ENCODE measurements at places on chromosomes 11 and 22.

DNA sequence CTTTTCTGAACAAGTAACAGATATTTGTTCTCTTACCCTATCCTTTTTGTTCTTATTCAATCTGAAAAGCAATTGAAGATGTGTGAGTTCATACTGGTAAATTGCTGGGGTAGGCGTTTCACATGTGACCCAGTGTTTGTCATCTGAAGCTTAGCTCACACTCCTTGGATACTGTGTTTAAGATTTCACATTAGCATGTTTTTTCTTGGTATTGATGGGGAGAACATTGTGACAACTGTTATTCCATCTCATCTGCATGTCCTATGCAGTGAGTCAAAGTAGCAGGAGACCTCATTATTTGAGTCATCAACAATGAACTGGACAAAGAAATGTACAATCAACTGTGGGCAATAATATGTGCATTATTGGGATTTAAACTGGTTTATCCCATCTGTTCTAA is 691.6 kb upstream of the ANO5 start:
- DNase-seq: no peak

GRCh38 chr11:123408619-123409455 is 21.2 kb upstream of the GRAMD1B start:
- DNase-seq: no peak

- DNase-seq: no peak
These were observed 782 bp downstream of the TMEM109 start for GRCh38 chr11:60914633-60915247.

DNA sequence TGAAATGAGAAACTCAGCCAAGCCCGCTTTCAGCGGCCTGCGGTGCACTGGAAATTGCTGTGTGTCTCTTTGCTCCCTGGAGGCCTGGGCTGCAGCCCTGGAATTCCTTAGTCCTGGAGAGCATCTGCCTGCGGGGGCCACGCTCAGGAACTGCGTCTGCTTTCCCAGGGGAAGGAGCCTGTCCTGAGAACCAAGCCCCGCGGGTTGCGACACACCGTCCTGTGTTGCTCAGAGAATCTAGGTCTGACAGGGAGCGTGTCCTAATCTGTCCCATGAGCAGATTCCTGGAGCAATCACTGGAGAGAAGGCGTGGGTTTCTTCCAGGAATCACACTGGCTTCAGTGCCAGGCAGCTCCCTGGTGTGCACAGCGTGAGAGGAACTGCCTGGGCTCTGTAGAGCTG is 708.1 kb downstream of the BRD1 start:
- no peak for DNase-seq

DNA sequence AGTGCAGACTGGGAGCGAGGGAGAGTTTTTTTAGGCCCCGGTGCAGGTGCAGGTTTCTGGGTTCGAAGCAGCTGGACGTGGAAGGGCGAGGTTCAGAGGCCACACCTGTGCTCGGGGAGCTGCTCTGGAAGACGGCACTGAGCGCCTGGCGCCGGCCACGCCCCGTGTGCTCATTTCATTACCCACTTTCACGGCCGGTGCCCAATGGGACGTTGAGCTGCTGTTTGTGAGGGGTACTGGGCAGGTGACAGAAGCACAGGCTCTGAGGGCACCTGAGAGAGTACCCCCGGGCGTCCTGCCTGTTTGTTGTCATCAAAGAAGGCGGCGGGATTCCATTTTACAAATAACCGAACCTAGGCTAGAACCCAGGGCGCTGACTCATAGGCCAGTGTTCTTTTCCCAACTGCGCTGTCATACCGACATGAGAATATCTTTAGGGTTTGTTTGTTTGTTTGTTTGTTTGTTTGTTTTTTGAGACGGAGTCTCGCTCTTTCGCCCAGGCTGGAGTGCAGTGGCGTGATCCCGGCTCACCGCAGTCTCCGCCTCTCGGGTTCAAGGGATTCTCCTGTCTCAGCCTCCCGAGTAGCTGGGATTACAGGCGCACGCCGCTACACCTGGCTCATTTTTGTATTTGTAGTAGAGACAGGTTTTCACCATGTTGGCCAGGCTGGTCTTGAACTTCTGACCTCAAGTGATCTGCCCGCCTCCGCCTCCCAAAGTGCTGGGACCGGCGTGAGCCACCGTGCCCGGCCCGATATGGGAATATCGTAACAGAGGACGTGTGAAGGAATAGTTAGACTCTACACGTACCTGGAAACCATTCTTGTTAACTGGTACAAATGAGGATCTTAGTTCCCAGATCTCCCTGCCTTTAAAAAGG is 16.6 kb upstream of the SPTBN2 start:
- peak; percentile 38 for DNase-seq

Measured in GM12864 (cell line).